ENCODE measurements at places on chromosomes 12 and 14. TPM values are rescaled to one million over a fixed set of nuclear protein-coding genes. Genes with fewer than 3 reads are reported as not detected.
A peak's percentile ranks its signal among the peaks of the same experiment; 100 is the strongest.

- peak; percentile 85 for DNase-seq
These were observed 16.6 kb downstream of the FBRSL1 start for GRCh38 chr12:132506328-132507160.

RECQL gene
- 44.2 TPM for total RNA-seq

ABCC9 gene
- 157 TPM for total RNA-seq

APOF gene
- total RNA-seq, result not detected

GRCh38 chr12:129566800-129567199 lies 337.0 kb downstream of the TMEM132D start:
- DNase-seq, result no peak

DNA sequence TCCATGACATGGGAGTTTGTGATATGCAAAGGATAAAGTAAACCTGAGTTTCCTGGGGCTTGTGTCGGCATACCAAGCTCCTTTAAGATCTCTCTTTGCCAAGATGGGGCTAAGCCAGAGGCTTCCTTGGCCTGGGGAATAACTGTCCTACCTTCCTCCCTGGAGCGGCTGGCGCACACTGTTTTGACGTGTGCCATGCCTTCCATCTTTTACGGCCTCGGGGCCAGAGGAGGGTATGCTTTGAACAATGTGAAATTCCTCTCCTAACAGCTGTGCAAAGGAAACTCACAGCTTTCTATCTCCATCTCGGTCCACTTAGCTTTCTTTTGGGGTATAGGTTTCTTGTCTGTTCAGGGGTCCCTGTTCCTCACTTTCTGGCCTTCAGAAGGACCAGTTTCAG lies 55.2 kb downstream of the NTF3 start:
- DNase-seq, result no peak

- DNase-seq, result no peak
These were observed 4.0 kb downstream of the ASCL4 start for GRCh38 chr12:107778383-107779025.

- DNase-seq, result no peak
These were observed 29.4 kb upstream of the PPP2R5C start for GRCh38 chr14:101732118-101732517.

- peak; percentile 87 for DNase-seq
These were observed 129.4 kb downstream of the SCARB1 start for GRCh38 chr12:124734224-124734788.

DNA sequence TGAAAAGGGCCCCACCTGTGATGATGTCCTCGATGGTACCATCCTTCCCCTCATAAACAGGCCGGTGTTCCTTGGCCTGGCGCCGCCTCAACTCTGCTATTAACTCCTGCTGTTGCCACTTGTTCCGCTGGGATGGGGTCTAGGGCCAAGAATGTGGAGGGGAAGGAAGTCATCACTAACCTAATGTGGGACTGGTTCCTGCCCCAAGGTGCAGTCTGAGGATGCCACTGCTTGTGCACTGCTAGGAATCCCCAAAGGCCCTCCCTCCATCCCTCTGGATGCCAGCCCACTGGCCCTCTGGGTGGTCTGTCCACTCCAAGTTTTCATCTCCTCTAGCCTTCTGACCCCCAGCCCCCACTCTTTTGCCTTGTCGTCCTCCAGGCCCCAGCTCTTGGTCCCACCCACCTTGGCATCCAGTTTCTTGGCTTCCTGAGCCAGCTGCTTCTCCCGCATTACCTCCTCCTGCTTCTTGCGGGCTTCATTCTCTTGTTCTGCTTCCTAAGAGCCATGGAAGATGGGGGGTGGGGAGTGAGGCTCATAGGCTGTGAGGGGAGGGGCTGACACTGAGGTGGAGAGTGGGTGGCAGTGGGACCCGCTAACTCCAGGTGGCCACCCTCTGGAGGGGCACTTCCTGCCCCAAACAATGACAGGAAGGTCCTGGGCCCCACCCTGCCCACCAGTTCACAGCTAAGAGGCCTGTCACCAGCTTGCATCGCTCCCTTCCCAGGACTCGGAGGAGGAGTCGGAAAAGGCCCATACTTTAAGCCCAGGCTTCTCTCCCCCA lies 23.7 kb downstream of the PRPF40B start:
- no peak for DNase-seq

GRCh38 chr14:75906680-75907280 lies 75.0 kb downstream of the TGFB3 start:
- DNase-seq, result peak; percentile 84

RPGRIP1 gene
- 2.3 TPM for total RNA-seq

DNA sequence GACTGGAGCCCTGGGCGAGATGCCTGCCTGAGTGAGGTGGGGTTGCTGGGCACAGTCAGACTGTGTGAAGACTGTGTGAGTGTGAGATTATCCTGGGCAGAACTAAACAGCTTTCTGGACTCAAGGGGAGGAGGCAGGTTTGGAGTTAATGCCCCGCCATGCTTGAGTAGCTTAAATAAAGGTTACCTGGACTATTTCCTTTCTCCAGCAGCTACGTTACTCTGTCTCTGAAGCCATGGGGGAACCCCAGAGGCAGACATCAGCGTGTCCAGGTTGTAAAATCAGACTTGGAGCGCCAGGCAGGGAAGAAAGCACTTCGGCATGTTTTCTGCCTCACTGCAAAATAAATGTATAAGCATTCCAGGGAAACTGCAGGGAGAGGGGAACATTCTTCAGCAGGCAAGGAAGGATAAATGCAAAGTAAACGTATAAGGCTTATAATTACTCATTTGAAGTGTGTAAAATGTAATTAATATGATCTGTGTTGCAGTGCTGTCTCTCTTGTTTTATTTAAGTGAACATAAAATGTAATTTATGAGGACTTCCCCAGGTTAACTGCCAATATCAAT lies 129.7 kb downstream of the CHST11 start:
- no peak for DNase-seq

LALBA gene
- not detected for total RNA-seq

ACADS gene
- 15.6 TPM for total RNA-seq

DNA sequence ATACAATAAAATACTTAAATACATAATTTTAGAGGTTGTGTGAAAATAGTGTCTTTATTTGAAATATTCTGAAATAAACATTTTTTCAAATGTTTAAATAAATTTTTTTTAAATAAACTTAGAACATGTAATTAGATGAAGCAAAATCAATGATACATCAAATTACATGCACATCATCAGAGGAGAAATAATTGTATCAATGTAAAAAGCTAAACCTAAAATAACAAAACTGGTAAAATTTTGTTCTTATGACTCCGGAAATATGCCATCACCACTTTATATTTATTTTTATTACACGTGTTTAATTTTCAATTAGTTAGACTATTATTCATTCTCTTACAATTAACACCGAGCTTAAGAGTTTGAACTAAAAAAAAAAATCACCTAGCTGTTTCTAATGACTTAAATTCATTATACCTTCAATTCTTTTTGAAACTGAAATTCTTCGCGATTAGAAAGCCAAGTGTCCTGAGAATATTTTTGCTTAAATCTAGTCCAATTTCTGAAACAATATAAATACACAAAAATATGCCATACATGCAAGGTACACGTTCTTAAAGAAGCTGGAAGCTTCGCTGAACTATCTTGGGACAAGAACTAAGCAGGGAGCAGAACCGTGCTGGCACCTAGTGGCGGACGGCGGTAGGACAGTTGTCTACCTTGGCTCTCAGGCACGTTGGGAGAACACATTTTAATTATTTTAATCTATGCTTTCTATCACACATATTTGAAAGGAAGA lies 230.5 kb downstream of the SLC25A21 start:
- peak; percentile 88 for DNase-seq

GNG2 gene
- 15.0 TPM for total RNA-seq

DNA sequence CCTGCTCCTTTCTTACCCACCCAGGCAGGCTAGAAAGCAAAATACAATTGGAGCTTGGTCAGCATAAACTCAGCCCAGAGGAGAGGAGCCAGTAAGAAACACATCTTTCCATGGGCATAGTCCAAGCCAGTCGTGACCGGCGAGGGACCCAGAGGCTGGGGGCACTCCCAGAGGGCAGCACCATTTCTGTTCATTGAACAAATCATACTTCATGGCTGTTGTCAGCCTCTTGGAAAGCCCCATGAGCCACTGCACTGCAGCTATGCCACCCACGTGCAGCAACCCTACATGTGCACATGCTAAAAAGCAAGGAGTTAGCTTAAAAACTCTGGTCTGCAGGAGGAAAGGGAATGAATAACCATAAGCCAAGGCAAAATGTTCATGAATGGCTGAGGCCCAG lies 90.0 kb upstream of the CDKN3 start:
- no peak for DNase-seq

- DNase-seq, result no peak
These were observed 72.1 kb downstream of the EMP1 start for GRCh38 chr12:13268581-13268980.

GRCh38 chr14:73248108-73248868 lies 11.0 kb downstream of the PAPLN start:
- peak; percentile 31 for DNase-seq

MYO1H gene
- total RNA-seq, result not detected

DNA sequence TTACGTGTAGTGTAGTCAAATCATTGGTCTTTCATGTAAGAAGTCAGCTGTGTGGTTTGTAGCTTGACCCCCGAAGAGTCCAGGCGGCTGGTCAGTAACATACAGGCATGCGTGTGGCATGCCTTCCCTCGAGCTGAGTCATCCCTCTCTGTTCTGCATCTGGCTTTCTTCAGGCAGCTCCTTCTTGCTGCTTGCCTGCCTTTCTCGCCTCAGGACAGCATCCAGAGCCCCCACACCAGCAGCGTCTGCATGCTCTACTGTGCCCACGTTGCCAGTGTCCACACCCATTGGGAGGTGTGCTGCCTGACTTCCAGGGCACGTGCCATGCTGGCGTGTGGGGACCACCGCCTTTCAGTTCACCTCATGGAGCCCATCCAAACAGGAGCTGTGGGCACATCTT lies 96.8 kb downstream of the EP400 start:
- DNase-seq, result no peak

GRCh38 chr12:97342130-97342529 lies 120.5 kb upstream of the RMST start:
- no peak for DNase-seq

DNA sequence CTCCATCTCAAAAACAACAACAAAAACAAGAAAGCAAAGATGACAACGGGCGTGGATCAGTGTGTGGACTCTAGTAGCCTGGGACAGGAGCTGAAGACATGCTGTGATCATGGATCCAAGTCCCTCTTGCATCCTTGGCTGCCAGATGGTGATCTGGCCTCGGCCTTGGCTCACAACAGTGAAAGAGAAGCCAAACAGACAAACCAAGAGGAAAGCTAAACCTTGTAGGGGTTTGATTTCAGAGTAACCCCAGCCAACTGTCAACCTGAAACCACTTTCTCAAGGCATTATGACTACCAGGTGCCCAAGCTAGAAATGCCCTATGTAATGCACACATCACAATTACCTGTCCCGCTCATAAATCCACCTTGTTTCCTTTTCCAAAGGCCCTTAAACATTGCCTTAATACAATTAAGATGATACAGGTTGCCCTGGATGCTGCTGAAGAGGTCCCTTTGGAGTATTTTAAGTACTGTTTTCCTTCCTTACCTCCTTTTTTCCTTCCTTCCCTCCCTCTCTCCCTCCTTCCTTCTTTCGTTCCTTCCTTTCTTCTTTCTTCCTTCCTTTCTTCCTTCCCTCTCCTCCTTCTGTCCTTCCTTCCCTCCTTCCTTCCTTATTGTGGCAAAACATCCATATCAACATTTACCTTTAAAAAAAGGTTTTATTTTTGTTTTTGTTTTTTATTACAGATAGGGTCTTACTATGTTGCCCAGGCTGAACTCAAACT lies 41.4 kb upstream of the NINJ2 start:
- no peak for DNase-seq

GRCh38 chr12:59595883-59596540 lies at the start of gene SLC16A7:
SLC16A7 (plus strand) TSS chr12:59596029; CDS start chr12:59704802, 108,773 bp downstream.
- DNase-seq, result peak; percentile 96

CLEC14A gene
- total RNA-seq, result 36.8 TPM

DNA sequence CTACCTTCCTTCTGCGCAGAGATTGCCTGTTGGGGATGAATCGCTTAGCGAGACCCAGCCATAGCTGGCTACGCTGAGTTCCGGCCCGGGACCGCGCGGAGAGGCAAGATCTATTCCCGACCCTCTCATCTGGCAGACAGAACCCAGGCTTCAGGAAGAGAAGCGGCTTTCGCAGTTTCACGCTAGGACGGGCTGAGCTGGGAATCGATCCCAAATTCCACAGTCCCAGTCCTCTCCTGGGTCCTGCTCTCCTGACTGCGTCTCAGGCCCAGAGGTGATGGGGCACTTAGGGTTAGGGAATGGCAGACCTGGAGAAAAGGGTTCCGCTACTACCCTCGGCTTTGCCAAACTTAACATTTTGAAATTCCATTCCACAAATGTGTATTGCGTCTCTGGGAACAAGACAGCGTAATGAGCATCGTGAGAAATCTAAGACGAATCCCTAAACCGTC lies 2.8 kb downstream of the PTPN21 start:
- DNase-seq, result no peak

DNA sequence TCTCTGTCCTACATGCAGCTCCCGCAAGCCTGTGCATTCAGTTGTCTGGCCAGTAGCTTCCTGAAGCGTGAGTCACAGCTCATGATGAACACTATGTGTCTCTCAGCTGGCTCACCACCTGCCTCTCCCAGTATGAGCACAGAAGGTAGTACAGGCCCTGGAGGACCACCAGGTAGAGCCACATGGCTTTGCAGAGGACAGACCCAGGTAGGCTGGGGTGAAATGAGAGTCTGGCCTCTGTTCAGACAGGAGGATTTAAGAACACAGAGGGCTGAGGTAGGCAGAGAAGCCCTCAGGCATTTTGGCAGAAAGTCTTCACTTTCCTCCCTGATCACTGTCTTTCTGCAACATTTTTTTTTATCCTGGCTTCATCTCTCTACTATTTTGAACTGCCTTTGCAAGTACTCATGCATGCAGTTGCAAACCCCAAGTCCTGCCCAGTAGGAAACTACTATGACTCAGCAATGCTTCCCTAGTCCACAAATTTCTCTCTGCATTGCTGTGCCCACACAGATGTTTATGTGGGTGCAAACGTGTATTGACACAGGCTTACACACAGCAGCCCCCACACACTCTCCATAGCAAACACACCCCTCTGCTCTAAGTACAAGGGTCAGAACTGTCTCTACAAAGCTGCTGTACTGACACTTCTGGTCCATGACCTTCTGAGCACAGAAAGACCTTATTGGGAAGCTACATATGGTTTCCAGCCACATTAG lies 7.2 kb upstream of the SDR9C7 start:
- no peak for DNase-seq

- DNase-seq, result no peak
These were observed 108.4 kb downstream of the PPP1R12A start for GRCh38 chr12:79826267-79827128.

- no peak for DNase-seq
These were observed 75.5 kb upstream of the CPM start for GRCh38 chr12:69008520-69008919.
